A172 (cell line): ENCODE measurements at places on chromosomes 3 and 15. TPM values are rescaled to one million over a fixed set of nuclear protein-coding genes. Genes with fewer than 3 reads are reported as not detected.

DNA sequence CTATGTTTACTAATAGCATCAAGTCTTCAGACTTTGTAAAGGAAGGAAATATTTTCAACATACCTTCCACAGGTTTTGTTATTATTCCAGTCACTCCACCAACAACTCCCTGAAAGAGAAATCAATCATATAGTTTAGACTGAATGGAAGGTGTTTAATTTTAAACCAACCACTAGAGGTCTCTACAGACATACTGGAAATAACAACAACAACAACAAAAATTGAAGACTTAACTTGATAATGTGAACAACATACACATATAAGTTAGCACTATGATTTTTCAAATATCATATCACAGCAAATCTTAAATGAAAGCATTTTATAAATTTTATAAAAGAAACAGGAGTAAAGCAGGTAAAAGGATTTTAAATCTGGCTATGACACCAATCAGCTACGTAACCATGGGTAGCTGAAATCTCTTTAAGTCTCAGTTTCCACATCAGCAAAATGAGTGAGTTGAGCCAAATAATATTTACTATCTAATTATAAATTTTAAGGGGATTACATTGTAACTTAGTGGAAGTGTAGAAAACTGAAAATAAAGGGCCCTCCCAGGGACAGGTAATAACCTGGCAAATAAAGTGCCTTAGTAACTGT, 188.2 kb downstream of the VPS13C start:
- DNase-seq = peak; percentile 21

- DNase-seq = no peak
These were observed 27.3 kb upstream of the TIMP4 start for GRCh38 chr3:12186046-12186445.

- DNase-seq = peak; percentile 66
These were observed 3.8 kb downstream of the PLD1 start for GRCh38 chr3:171806200-171807128.

- no peak for DNase-seq
These were observed 34.7 kb downstream of the ANXA2 start for GRCh38 chr15:60363087-60363549.

GRCh38 chr15:68512598-68512997, 66.2 kb upstream of the CORO2B start:
- no peak for DNase-seq

DNA sequence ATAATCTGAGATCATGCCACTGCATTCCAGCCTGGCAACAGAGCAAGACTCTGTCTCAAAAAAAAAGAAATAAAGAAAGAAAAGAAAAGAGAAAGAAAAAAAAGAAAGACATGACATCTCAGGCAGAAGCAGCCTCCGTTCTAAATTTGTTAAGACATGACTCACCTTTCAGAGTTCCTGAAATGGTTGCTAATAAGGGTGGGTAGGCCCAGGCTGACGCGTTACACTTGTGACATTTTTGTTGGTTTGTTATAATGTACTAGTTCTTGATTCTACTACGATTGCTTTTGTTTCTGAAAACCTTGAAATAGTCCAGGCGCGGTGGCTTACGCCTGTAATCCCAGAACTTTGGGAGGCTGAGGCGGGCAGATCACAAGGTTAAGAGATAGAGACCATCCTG, 21.0 kb downstream of the SLC25A20 start:
- DNase-seq = peak; percentile 25

DNA sequence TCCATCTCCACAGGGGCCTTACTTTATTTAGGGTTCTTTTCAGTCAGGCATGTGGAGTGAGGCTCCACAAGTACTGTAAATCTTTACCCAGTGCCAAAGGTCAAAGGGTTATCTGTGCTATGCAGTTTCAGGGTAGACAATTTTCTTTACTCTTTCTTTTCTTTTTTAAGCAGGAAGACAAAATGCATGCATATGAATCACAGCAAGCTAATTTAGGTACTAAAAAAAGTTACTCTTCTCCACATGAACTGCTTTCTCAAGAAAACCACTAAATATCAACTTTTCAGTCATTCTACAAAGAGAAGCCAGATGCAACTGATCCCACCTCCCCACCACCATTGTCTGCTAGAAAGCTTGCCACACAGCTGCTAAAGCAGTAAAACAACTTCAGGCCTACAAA, 73.3 kb upstream of the PYGO1 start:
- DNase-seq = peak; percentile 42

DNA sequence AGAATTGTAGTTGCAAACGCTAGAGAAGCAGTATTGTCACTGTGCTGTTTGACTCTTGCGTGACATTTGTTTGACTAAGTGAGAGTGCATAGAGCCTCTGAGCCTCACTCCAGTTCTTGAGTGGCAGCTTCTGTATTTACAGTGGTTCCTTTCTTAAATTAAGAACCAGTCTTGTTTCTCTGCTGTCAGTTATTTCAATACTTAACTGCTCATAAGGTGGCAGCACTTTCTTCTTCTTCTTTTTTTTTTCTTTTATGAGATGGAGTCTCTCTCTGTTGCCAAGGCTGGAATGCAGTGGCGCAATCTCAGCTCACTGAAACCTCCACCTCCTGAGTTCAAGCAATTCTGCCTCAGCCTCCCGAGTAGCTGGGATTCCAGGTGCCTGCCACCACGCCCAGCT, 372.1 kb downstream of the LPP start:
- no peak for DNase-seq

- DNase-seq = no peak
These were observed 84.6 kb downstream of the MAGI1 start for GRCh38 chr3:65953881-65954733.

- peak; percentile 10 for DNase-seq
These were observed 144.3 kb downstream of the EEFSEC start for GRCh38 chr3:128297401-128298138.

- no peak for DNase-seq
These were observed 68.7 kb upstream of the CGNL1 start for GRCh38 chr15:57307527-57308169.

GRCh38 chr15:74322558-74323180, 44.8 kb downstream of the CYP11A1 start:
- peak; percentile 46 for DNase-seq

DNA sequence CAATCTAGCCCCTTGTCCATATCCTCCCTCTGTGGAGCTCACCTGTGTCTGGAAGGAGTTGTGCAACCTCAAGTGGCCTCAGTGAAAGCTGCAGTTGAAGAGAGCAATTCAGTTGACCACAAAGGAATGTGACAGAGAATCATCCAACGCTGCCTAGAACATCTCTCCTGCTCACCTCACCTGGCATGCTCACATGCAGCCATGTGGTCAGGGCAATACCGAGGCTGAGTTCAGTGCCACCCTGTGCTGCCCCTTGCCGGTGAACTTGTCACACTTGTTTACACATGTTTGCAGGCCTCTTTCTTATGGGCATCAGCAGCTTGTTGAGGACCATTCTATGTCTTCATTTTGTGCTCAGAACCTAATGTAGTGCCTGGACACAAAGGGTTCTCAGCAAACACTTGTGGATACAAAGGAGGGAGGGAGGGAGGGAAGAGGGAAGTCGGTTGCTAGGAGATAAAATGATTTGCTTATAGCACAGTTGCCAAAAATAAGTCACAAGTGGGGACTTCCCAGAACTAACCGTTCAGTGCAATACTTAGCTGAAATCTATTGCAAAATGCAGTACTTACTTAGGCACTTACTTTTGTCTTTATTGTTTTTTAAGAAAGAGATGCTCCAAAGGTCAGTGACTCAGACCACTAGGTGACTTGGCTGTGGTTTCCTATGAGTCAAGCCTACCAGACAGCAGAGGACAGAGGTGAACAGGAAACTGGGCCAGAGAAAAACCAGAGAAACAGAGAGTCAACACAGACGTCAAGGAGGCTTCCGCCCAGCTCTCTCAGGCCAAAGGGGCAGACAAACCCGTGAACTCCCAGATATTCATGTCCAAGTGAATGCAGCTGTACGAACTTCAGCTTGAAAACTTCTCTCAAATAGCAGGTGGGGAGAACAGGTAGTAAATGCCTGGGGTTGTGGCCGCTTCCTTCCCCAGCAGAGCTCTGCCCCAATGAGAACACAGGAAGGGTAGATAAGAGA, 227.8 kb upstream of the CTNNB1 start:
- peak; percentile 94 for DNase-seq

DNA sequence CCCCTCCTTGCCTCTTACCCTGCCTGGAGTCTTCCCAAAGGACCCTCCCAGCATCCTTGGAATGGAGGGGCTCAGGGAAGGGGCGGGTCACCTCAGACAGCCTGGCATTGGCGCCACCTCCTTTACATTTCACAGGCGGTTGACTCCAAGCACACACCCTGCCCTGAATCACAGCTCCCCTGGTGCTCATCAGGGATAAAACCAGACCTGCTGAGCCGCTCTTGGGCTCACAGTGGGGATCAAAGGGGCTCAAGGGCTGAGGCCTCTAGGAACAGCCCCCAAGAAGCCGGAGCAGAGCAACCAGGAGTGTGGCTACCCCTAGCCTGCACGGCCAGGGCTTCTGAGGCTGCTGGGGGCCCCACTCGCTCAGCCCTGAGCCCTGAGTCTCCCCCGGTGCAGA, 16.6 kb downstream of the LINGO1 start:
- DNase-seq = no peak

DNA sequence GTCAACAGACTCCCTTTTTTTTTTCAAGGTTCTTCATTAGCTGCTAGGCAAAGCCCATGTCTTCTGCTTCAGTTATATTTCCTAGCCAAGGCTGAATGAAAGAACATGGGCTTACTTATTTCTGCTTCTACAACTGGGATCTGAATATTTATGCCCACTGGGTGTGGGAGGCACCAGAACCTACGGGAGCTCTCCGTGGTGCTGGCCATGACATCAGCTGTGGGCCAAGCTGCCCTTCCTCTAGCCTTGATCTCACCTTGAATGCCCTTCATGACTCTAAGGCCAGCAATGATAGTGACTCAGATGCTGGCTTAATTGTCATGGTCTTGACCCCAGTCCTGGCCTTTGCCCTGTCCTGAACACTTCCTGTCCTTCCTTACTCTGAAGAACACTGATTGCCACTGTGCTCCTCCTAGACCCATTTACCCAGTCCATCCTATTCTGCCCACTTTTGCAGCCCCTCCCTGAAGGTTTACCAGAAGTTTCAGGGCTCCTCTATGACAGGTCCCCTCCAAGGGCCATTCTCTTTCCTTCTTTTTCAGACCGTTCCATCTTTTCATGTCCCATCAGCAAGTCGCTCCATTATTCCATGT, 32.8 kb upstream of the PRR20G start:
- peak; percentile 32 for DNase-seq

GRCh38 chr3:33883951-33884561, 85.6 kb downstream of the PDCD6IP start:
- DNase-seq = no peak

DNA sequence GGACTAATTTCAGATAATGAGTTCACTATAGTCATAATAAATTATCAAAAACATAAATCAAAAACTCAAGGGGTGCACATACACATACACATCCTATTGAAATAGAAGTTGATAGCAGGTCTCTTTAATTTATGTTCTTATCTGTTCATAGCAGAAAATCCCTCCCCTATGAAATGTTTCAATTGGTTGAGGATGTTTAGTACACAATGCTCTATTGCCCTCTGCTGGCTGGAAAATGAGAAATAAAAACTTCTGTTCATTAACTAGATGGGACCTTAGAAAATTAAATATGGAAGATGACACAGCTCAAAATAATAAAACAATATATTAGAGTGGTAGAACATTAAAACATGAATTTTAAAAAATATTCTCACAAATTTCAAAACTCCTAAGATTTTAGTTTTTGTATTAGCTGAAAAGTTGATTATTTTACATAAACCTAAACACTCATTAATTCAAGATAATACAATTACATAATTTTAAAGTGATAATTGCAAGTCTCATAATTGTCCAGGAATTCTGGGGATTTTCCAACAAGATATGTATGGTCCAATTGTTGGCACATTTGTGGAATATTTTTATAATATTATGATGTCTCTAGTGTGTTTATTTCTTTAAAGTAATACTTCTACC, 735.0 kb downstream of the ROBO1 start:
- DNase-seq = peak; percentile 67

GRCh38 chr3:20405744-20406143, 219.7 kb upstream of the SGO1 start:
- DNase-seq = no peak

GRCh38 chr3:165744025-165744424, 93.2 kb downstream of the BCHE start:
- DNase-seq = no peak

DNA sequence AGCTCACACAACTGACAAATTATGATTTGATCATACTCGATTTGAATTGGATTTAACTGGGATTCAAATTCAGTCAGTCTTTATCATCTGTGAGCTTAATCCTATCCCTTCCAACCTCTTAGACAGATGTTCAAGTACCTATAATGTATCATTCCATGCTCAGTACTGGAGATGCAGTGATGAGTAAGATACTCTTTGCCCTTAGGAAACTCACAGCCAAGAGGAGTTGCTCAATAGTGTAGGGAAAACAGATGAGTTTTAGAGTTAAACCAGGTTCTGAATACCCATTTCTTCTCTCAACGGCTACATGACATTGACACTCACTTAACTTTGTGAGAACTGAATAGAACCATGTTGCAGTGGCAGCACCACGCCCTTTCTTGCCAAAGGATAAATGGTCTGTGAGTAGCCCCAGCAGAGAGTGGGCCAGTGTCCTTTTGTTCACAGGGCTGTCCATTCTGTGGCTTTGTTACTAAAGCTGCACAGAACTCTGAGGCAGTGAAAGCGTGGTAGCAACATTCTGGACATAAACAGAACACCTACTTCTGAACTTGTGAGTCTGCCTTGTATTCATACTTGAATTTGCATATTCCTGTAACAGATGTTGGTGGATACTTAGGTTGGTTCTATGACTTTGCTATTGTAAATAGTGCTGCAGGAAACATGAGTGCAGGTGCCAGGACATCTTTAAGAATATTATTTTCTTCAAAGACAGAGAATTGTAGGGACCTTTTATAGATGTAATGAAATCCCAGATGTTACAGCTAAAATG, 91.6 kb downstream of the RASA2 start:
- DNase-seq = no peak

DNA sequence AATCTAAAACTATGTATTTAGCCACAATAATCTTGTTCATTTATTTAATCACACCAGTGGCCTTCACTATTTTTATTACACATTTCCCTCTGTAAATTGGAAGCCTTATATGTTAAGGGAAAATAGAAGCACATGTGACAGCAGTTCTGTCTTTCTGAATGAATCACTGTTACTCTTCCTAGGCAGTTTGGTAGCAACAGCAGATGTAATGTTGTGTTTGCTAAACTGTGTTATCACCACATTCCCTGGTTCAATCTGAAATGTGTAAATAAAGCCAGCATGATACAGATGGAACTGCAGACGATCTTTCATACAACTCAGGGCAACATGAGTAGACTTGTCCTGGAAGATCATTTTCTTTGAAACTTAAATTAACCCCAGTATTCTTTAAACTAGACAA, 220.1 kb downstream of the MCTP2 start:
- no peak for DNase-seq

Gene GPR160
- 1.9 and 2.7 TPM in 2 replicates for total RNA-seq

Gene IL17RB
- not detected in 2 replicates for total RNA-seq

Gene CPEB1
- total RNA-seq = 10.8 and 11.3 TPM in 2 replicates

Gene RTP1
- total RNA-seq = not detected in 2 replicates

Gene SLC22A13
- total RNA-seq = not detected in 2 replicates

Gene MOBP
- not detected in 2 replicates for total RNA-seq

Gene PLSCR5
- total RNA-seq = not detected in 2 replicates

Gene BUB1B
- 73.0 and 82.1 TPM in 2 replicates for total RNA-seq

Gene LARP6
- 45.4 and 63.4 TPM in 2 replicates for total RNA-seq

Gene CNTN3
- total RNA-seq = not detected in 2 replicates

Gene SEC11A
- 262 and 270 TPM in 2 replicates for total RNA-seq
